ENCODE measurements at places on chromosomes 7 and 10.

DNA sequence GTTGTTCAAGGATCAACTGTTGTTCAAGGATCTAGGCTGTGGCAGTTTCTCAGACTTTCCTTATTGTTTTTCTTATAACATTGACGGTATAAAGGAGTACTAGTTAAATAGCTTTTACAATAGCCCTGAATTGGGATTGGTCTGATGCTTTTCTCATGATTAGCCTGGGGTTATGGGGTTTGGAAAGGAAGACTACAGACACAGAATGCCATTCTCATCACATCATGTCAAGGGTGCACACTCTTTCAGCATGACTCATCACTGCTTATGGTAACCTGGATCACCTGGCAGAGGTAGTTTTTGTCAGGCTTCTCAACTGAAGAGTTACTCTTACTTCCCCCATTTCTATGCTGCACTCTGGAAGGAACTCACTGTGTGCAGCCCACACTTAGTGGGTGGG lies 194.2 kb upstream of the NPSR1 start:
- DNase-seq: no peak

DNA sequence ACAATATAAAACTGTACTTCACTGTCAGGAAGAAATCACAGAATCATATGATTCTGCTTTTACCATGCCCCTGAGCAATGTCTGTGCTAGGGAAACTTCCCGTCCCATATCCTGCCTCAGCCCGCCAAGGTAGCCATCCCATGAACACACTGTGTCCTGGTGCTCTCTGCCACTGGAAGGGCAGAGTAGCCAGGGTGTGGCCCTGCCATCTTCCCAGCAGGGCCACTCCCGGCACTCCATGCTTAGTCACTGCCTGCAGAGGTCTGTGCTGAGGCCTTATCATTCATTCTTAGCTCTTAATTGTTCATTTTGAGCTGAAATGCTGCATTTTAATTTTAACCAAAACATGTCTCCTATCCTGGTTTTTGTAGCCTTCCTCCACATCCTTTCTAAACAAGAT lies 31.8 kb downstream of the AP3M1 start:
- DNase-seq: no peak

DNA sequence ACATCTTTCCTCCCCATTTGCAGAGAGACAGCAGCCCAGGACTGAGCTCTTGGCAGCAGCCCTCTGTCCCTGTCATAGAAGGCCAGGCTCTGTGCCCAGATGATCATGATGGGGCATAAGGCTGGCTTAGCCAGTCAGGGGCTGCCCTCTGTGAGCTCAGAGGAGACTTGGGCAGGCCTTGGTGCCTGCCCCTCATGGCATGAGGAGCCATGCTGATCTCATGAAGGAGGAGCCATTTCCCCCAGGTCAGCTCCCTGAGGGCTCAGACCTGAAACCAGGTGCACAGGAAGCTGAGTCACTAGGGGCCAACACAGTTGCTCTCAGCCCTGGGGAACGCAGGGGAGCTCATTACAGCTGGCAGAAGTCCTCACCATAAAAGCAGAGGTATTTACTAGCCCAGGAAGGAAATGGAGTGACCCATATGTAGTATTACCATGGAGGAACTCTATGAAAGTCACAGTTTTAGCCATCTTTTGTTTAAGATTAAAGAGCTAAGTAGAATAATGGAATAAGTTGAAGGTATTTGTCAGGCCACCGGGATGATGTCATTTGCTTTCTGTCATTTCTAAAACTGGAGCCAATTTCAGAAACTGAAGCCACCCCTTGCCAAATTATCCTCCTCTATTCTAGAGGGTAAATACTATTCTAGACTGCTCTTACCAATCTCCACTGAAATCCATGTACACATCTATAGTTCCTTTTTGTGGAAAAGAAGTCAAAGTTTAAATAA lies 362.4 kb upstream of the ZNF32 start:
- no peak for DNase-seq

- no peak for DNase-seq
These were observed 44.1 kb downstream of the DGKB start for GRCh38 chr7:14858410-14858809.

DNA sequence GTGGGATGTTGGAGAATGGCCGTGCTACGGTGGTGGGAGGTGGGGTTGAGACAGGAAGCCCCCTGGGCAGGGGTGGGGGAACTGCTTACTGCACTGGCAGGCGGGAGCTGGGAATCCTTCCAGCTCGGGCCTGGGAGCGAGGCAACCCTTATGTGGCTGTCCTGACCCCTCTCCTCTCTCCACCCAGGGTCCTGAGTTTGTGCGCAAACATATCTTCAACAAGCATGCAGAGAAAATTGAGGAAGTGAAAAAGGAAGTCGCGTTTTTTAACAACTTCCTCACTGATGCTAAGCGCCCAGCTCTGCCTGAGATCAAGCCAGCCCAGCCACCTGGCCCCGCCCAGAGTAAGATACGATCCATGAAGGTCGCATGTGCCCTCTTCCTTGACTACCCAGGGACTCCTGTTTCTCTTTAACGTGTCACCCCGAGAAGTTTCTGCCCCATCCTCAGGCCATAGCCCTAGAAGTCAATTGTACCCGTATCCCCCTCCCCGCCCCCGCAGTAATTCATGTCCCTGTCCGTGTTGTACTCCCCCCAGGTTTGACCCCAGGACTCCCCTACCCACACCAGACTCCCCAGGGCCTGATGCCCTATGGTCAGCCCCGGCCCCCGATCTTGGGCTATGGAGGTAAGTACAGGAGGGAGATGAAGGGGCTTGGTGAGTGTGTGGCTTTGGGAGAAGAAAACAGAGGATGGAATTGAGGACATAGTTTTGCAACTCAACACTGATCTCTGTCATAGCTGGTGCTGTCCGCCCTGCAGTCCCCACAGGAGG lies 1.8 kb downstream of the UFSP1 start:
- DNase-seq: no peak

DNA sequence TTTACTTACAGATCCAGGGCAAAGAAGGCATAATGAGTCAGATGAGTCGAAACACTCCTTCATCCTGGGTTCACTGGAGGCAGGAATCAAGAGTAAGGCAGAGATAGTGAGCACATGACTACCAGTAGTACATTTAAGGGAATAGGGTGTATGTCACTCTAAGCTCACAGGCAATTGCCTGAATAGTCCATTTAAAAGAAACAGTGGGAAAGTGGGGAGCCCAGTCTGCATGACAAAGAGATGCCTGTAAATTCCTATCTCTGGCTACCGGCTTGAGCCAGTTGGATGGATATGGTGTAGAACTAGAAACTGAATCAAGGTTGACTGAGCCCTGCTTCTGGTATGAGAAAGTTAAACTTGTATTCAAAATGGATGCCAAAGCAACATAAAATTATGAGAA lies 861.5 kb upstream of the ZWINT start:
- DNase-seq: no peak

DNA sequence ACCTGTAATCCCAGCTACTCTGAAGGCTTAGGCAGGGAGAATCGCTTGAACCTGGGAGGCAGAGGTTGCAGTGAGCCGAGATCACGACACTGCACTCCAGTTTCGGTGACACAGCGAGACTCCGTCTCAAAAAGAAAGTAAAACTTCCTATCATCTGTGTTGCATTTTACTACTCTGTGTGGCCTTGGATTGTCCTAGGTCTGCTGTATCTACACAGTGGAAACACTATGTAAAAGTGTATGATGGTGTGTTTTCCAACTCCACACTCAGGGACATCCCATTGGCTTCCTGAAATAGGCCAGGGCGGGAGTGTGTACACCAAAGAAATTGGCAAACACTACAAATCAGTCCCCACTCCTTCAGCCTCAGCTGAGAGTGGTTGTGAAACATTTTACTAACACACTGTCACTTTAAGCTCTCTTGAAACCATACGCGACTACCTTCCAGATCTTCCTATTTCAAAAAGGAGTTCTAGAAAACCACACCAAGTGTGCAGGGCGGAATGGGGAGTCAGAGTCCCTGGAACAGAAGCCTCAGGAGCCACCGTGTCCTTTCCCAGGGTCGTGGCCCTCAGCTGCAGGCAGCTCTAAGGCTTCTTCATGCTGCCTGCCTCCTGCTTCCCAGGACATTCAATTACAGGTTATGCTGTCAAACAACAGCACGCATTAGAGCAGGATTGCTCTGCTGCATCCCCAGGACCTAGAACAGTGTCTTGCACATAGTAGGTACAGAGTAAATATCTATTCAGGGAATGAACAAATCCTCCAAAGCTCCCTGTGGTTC lies 275.4 kb downstream of the PARD3 start:
- no peak for DNase-seq

DNA sequence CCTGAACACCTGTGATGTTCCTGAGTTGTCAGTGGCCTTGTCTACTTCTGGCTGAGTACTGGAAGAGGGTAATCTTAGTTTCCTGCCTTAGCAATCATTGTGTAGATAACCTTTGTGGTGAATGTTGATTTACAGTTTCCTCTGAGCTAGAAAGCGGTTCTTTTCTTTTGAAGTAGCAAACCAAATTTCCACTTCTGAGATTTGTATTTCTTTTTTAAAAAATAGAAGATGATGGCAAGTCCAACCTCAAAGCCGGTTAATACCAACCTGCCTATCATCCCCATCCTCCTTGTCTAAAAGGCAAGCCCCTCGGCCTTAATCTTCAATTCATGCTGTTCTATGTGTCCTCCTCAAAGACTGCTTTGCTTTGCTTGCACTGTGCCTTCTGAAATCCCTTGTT lies 12.5 kb upstream of the PALS2 start:
- no peak for DNase-seq

DNA sequence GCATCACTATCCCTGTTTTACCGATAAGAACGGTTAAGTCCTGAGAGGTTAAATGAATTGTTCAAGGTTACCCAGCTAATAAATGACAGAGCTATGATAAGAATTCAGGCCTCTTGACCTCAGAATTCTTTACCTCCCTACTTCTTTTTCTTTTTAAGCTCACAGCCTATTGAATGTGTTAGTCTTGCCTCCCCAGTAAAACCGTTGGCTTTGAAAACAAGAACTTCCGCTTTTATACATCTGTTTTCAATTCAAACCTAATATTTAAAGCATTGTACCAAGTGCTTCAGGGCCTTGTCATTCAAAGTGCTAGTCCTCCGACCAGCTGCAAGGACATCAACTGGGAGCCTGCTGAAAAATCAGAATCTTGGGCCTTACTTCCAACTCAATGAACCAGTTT lies 15.6 kb downstream of the SEC31B start:
- no peak for DNase-seq

- no peak for DNase-seq
These were observed 16.2 kb downstream of the LDB3 start for GRCh38 chr10:86684331-86685097.

- DNase-seq: no peak
These were observed 51.9 kb upstream of the TCERG1L start for GRCh38 chr10:131363416-131363815.

DNA sequence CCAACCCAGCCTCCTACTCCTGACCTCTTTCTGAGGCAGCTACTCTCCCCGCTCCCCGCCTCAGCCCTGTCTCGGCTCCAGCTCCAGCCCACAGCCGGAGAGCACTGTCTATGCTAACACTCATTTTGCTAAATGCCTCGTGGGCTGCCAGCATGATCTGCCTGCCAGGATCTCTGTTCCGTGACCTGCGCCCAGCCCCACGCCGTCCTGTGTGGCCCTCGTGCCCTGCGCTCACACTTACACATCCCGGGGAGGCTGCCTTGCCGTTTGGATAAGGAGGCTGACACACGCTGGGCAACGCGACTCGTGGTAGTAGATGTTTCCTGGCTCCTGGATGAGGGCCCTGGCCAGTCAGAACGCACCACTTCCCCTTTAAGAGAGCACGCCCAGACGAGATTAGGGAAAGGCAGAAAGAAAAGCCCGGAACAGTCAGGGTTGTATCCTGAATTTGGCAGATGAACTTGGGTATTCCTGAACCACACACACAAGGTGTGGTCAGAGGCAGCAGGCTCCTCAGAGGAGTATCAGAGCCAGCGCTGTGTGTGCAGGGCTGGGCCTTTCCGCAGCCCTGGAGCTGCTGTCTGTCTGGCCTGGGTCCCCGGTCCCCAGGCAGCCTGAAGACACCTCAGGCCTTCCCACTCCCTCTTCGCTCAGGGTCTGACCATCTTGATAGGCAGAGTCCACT lies 97.7 kb upstream of the EFCAB10 start:
- DNase-seq: no peak

DNA sequence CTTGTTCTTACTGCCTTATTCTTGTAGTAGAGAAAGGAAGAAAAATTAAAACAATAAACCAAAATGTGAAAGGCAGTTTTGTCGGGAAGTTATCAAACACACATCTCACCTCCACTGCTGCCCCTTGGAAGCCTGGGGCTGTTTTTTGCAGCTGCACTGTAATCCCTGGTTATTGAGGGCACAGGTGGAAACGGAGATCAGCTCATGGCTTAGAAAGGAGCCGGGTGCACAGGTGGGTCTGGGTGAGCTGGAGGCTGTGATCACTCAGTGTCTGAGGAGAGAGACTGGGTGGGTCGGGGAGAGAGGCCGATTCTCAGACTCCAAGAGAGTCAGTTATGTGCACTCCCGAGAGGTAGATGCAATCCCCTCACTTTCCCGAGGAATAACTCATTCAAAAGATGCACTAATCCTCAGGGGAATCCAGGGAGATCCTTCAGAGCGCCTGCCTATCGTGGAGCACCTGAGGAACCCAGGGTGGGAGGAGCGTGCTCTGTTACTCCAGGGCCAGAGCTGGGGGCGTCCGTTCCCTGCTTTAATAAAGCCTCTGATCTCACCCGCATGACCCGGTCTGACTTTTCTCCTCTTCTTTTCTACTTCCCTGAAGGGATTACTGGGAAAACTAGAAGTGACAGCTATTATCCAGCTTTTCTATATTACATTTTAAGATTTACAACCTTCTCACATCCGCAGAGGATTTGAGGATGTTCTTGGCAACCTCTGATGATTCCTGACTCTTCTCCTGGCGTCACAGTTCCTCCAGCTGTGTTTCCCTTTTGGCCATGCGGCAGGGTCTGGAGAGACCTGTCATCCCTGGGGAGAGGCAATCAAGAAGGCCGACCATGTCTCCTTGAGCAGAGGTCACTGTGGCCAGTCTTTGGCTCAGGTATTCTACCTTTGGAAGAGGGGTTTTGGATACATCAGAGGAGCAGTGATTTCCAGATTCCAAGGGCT lies 82.1 kb downstream of the CAMK1D start:
- no peak for DNase-seq

DNA sequence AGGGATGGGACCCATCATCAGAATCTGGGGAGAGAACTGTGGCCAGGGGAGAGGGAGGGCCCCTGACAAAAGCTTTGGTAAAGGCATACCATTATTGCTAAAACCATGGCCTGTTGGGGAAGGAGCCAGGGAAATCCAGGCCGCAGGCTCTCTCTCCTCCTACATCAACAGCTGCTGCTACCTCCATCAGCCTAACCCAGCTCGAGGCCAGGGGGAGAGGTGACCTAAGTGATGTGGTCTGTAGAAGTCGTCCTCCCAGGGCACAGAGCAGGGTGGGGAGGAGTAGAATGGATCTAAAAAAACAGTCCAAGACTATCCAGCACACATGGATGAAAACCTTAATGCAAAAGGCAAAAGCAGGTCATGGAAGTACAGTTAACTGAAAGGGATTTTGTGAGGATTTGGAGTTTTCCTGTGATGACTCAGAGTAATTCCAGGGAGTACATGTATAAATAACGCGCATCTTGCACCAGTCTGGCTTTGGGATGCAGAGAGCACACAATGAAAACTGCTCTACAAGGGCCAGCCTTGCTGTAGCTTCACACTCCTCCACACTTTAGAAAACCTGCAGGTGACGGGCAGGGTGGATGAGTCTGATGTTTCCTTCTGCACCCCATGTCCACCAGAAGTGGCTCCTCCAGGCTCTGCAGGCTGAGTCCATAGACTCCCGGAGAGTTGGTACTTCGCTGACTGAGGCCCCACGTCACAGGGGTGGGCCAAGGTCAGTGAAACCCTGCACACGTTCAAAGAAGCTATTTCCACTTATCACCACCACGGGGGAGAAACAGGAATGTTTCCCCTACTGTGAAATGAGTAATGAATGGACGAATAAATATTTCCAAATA lies 38.5 kb upstream of the MSMB start:
- DNase-seq: no peak

GRCh38 chr7:30159698-30160143 lies 24.9 kb downstream of the MTURN start:
- peak; percentile 42 for DNase-seq

All from KG1 (cell line).